Prostate gland (tissue), 2 donors: ENCODE measurements at places on chromosomes 3 and 15. TPM values are rescaled to one million over a fixed set of nuclear protein-coding genes. Genes with fewer than 3 reads are reported as not detected.

DNA sequence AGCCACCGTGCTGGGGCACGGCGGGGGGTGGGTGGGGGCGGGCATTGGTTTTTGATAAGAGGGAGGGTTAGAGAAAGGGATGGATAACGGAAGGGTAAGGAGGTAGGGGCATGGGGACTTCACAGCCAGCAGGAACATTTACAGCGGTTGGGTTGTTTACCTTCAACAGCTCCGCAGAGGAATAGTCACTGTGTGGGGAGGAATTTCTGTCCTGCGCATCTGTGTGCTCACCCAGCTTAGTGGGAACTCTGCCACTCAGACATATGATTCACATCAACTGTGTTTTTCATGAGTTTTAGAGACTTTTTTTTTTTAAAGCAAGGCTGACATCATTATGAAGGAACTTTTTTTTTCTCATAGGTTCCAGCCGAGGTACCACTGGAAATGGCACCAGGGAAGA is 19.6 kb downstream of the CHRD start:
- no peaks in the 10 kb centered on the region for H3K27me3 ChIP-seq
- DNase-seq = no peak
- H3K4me3 ChIP-seq = no peak overlapping the region
- H3K27ac ChIP-seq = no peak overlapping the region

GRCh38 chr3:66585520-66586095 is 84.8 kb upstream of the LRIG1 start:
- no peaks in the 10 kb centered on the region for H3K36me3 ChIP-seq
- no peak overlapping the region for H3K4me3 ChIP-seq
- no peak overlapping the region for H3K27ac ChIP-seq
- H3K27me3 ChIP-seq = no peaks in the 10 kb centered on the region
- no peaks in the 10 kb centered on the region for H3K4me1 ChIP-seq

DNA sequence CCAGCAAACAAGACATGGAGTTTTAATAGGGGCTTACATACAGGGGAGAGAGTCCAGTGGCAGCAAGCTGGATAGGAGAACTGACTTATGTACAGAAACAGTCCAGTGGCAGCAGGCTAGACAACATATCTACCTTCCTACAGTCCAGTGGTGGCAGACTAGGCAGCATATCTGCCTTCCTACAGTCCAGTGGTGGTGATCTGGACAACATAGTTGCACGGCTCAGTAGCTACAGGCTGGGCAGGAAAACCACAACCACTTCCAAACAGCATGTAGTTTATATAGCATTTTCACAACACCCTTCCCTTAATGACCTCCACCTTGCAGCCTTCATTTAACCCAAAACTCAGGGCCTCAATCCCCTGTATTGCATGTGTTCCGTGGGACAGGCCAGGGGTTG is 181.3 kb upstream of the EIF1B start:
- H3K27ac ChIP-seq = no peak overlapping the region
- DNase-seq = no peak
- no peaks in the 10 kb centered on the region for H3K27me3 ChIP-seq

Gene NTRK3
- 7.2 TPM for total RNA-seq

Gene PLCB2
- total RNA-seq = 13.0 TPM

Gene FGF7
- 11.5 TPM for total RNA-seq

Gene TIGIT
- not detected for total RNA-seq

Gene TEX55
- total RNA-seq = not detected

Gene NME9
- 3.2 TPM for total RNA-seq
